T-helper 17 cell (primary cell): ENCODE measurements at places on chromosomes 12 and 14.

DNA sequence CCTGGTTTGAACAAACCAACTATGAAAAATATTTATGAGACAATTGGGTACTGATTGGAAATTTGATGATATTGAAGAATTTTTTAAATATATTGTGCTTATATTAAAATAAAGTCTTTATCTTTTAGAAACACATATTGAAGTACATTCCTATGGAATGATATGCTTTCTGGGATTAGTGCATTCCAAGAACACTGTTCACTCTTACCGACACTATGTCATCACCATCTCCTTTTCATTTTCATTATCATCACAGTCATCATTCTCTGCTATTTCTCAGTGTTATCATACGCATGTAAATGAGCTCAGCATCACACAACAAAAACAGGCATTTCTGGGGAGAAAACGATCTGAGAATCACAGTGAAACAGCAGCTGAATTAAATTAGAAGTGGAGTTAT lies 513.3 kb upstream of the CCDC196 start:
- DNase-seq, result no peak

DNA sequence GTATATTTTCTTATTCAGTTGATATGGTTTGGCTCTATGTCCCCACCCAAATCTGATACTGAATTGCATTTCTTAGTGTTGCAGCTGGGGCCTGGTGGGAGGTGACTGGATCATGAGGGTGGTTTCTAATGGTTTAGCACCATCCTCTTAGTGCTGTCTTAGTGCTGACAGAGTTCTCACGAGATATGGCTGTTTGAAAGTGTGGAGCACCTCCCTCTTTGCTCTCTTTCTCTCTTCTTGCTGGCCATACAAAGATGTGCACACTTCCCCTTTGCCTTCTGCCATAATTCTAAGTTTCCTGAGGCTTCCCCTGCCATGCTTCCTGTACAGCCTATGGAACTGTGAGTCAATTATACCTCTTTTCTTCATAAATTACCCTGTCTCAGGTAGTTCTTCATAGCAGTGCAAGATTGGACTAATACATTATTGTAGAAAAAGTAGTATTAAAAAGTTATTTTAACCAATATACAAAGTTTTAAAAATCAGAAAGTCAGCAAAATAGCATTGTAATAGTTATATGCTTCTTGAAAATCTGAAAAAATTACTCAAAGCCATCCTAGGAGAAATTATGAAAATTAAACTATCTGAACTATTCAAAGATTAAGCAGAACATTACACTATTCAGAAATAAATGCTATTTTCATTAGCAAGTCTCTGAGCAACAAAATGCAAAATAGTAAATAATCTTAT lies 84.1 kb downstream of the PPP1R12A start:
- no peak for DNase-seq

GRCh38 chr14:103016071-103016470 lies 41.3 kb downstream of the CDC42BPB start:
- DNase-seq, result no peak

DNA sequence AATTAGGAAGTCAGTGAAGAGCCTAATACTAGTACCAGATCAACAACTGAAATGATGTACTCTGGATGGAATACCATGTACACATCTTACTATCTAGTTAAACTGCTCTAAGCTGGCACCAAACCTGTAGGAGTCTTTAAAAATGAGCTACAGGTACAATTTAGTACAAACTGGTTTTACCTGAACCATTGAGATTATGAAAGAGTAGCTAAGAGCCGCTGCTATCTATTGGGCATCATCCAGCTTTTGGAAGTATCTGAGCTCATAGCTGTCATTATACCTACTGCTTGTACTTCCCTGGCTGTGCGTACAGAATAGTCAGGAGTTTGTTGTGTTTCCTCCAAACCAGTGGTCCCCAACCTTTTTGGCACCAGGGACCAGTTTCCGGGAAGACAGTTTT lies 12.4 kb downstream of the TBC1D30 start:
- DNase-seq, result no peak

- no peak for DNase-seq
These were observed 195.3 kb downstream of the ERC1 start for GRCh38 chr12:1186298-1186697.

GRCh38 chr12:13404111-13404628 lies 207.6 kb downstream of the EMP1 start:
- no peak for DNase-seq

DNA sequence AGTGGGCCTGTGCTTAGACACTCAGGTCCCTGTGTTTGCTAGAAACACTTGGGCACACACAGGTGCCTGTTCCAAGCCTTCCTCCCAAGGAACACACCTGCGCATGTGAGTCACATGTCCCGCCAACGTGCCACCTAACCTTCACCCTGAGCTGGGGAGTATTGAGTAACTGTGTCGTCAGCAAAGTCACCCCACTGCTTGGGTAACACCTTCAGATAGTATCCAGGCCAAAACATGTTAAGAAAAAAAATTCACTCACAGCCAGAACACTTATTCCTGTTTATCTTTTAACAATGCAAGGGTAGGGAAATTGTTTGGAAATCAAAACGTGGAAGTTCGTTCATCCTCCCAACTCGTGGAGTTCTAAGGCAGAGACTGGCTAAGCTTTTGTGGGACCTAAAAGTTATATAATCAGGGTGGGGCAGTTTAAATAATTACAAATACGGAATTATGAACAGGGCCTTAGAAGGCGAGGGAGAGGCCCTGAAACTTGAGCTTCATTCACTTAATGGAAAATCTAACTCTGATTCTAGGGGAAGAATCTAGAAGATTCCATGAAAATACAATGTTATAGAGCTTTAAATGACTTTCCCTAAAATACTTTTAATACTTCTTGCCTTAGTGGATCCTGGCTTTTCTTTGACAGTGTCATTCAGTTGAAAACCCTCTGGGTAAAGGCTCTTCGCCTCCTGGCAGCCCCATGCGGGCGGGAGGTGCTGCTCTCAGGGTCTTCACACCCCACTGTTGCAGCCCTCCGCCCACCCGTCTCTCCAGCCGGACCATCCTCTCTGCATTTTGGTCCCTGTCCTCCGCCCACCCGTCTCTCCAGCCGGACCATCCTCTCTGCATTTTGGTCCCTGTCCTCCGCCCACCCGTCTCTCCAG lies 30.3 kb upstream of the ADIPOR2 start:
- peak; percentile 48 for DNase-seq

DNA sequence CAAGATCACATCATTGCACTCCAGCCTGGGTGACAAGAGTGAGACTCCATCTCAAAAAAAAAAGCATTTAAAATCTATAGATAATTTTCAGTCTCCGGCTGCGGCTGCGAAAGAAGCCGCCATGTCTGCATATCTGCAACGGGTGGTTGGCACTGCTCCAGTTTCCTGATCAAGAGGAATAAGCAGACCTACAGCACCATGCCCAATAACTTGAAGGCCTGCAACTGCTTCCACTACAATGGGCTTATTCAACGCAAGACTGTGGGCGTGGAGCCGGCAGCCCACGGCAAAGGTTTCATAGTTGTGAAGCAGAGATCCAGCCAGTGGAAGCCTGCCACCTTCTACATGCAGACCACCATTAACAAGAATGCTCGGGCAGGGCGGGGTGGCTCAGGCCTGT lies 30.6 kb upstream of the EID3 start:
- no peak for DNase-seq

DNA sequence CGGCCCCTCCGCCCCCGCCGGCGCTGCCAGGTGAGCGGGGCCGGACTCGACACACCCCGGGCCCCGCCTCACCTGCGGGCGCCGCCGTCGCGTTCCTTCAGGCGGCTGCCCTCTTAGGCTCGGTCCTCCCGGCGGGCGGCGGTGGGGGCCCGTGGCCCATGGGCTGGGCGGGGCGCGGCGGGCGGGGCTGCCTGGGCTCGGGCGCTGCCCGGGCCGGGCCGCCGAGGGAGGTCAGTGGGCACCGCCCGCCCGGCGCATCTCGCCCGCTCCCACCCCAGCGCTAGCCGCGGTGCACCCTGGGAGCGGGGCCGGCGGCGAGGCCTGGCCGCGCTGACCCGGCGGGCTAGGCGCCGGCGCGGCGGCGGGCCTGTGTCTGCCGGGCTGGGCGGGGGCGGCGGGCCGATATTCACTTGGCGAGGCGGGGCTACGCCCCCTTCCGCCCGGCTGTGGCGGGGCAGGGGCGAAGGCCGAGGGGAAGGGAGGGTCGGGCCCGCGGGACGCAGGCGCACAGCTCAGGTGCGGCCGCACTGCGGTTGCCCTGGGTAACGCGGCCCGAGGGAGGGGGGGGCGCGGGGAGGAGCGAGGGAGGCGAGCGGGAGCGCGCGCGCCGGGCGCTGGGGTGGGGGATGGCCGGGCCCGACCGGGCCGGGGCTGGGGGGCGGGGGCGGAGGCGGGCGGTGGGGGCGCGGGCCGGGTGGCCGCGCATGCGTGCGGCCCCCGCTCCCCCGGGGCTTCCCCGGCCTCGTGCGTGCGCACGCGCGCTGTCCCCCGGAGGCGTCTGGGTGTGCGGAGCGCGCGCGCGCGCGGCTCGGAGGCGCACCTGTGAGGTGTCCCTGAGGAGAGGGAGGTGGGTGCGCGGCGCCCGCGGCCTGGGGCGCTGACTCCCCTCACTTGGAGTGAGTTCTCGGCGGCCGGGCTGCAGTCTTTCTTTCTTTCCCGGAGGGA lies at the start of the genes CCDC92 and ZNF664:
Gene CCDC92, minus strand, starts transcription at position 375 of the 945 bp plus-strand sequence. CDS start 28,526 bp downstream, outside the sequence.
Gene ZNF664, plus strand, starts transcription at position 759 of the 945 bp plus-strand sequence. CDS start 38,930 bp downstream, outside the sequence.
- peak; percentile 96 for DNase-seq

DNA sequence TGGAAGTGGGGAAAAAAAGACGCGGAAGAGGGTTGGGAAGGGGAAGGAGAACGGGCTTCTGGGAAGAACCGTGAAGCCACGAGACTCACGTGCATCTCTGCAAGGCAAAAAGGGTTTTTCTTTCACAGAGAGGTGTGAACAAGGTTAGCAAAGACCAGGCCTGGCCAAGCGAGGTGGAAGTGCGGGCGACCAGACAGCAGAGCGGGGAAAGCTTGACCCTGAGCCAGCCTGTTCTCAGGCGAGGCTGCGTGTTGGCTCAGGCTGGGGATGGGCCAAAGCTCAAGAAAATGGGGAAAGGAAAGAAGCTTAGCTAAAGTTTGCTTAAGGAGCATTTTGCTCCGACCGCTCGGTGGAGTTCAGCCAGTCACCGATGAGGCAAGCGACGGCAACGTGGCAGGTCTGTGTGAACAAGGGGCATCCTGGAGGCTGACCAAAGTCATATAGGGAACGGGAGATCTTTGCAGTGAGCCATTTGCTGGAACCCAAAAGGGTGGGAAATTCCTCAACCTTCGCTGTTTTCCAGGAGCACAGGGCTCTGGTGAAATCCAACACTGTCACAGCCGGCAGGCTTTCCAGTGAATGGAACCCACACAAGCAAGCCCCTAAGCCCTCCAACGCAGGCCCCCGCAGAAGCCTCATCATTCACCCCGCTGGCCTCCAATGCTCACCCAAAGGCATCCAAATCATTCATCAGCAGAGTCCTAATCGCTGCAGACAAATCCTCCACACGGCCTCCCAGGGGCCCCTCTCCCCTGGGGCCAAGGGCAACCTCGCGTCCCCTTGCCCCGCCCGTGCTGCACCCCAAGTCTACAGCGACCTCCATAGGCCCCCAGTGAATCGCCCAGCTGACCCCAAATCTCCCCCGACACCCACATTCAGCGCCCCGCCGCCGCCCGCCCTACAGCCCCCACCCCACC lies 754 bp downstream of the ZNF605 start:
- no peak for DNase-seq

DNA sequence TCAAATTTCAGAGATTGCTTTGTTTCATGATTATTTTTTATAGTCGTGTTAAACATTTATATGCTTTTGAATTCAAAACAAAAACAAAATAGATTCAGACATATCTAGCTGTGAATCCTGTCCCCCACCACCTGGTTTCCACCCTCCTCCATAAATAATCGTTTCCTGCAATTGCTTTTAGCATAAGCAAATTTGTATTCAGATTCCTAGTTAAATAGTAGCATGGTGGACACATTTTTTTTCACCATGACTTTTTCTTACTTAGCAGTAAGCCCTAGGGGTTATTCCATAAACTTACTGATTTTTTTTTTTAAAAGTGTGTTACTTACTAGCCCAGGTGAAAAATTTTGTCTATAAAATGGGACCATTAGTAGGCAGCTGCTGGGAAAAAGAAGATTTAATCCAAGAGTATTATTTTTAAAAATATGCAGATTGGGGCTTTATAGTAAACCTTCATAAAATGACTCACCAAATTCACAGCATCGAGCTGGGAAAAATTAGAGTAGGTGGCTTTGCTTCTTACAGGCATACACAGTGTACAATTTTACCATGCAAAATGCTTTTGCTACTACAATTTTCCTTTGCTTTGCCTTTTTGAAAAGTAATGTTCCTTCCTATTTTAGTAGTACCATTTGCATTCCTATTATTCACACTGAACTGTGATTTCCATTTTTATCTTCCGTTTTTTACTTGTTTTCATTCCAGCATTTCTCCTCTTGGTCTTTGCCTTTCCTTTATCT lies 117.8 kb downstream of the BTG1 start:
- DNase-seq, result no peak

GRCh38 chr12:85523197-85523596 lies 243.2 kb downstream of the ALX1 start:
- DNase-seq, result no peak

- no peak for DNase-seq
These were observed 6.4 kb upstream of the TMED10 start for GRCh38 chr14:75182821-75183220.

- DNase-seq, result no peak
These were observed 95.7 kb upstream of the SOX5 start for GRCh38 chr12:24044941-24045703.

DNA sequence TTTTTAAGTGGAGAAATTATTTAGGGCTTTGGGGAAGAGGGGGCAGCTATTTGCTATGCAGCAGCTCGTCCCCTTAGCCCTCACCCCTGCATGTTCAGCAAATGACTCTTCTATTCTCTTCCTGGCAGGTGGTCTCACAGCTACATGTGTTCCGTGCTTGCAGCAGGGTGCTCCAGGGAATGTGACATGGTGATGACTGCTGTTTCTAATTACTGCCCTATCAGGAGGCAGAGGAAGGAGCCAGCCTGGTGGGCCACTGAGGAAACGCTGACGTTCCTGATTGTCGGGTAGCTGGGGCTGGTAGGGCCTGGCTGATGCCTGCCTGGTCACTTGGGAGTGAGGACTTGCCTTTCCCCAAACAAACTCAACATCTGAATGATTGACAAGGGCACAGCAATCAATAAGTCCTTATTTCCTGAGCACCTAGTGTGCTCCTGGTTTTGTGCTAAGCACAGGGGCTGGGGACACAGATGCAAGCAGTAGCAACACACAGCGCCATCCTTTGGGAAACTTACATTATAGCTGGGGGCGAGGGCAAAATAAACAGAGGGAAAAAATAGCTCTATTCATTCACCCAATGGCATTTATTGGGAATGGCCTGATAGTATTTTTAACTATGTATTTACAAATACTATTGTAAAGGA lies 377.8 kb downstream of the FUT8 start:
- no peak for DNase-seq

- no peak for DNase-seq
These were observed 47.1 kb downstream of the ABCD2 start for GRCh38 chr12:39572551-39572950.
